Mucosa of gallbladder (tissue), 1 donor: ENCODE measurements at places on chromosomes 16 and 17. TPM values are rescaled to one million over a fixed set of nuclear protein-coding genes. Genes with fewer than 3 reads are reported as not detected.

DNA sequence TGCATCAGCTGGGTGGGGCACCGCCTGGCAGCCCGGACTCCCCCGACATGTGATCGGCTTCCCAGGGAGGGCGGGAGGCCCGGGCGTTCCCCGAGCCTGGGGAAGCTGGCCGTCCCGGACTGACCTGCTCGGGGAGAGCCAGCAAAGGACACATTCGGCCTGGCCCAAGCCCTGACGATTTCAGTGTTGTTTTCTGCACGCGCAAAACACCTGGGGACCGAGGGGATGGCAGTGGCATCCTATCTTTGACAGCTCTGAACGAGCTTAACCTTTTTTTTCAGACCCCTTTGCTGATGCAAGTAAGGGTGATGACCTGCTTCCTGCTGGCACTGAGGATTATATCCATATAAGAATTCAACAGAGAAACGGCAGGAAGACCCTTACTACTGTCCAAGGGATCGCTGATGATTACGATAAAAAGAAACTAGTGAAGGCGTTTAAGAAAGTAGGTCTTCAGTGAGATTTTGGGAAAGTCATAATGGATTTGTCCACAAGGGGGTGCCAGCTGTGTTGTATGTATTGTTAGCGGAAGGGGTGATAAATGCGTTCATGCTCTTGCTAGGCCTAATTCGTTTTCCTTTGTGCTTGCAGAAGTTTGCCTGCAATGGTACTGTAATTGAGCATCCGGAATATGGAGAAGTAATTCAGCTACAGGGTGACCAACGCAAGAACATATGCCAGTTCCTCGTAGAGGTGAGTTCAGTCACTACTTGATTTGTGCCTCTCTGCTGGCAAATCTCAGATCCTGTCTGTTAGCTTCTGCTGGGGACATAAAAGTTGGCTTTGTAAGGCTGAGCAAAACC, 1.0 kb downstream of the EIF1 start:
- DNase-seq = no peak

- no peak for DNase-seq
Observed at GRCh38 chr16:89013111-89013510, 36.1 kb upstream of the CBFA2T3 start.

DNA sequence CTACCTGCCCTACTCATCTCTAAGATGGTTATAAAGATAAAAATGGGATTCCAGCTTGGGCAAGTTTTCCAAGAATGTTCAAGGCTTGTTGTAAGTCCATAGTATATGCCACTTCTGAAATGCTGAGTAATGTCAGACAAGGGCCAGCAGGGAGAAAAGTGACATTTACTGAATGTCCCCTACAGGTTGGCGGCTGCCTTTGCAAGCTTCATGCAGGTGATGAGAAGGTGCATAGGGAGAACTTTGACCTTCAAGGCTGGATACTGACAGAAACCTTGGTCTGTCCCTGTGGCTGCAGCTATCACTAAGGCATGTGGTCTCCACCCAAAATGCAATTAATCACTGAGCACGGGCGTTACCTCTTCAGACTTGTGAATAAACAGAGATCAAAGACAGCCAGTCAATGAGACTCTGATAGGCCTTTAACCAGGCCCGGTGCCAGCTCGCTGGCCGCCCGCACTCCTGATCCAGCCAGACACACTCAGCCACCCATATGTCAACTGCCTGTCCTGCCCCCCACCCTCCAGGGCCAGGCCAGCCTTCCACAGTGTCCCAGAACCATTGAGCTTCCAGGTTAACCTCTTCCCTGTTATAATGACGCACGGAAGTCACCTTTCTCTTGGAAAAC, 26.8 kb upstream of the AXIN2 start:
- peak; percentile 51 for DNase-seq

- DNase-seq = no peak
Observed at GRCh38 chr16:12900599-12901203, 697 bp upstream of the SHISA9 start.

DNA sequence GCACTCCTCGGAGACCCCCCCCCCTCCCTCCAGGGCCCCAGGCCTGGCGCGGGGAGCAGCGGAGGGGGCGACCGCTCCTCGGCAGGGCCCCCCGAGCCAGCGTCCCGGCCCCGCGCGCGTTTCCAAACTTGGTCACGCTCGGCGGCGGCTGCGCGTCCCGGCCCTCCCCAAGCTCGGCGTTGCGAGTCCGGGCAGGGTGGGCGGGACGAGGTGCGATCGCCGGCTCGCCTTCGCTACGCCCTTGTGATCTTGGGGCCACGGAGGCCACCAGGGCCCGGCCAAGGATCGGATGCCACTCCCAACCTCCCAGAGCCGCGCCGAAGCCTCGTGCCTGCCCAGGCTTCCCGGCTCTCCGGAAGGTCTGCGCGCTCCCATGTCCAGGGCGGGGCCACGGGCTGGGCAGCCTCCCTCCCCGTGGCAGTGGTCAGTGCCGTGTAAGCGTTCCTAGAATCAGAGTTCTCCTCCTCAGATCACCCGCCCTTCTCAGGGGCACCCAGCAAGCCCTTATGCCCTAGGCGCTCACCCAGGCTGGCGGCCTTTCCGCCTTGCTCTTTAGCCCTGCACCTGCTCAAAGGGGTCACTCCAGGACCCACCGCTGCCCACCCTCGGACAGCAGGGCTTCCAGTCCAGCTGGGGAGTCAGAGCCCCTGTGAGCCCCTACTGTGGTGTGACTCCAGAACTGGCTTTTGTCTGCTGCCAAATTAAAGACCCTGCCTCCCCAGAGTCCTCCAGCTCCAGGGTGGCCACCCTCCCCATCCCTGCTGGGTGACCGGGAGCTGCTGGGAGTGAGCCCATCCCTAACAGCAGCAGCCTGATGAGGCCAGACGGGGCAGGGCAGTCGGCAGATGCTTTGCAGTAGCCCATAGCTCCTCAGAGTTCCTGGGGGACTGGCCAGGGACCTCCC, 12.2 kb upstream of the MRPS23 start:
- DNase-seq = peak; percentile 58

- DNase-seq = no peak
Observed at GRCh38 chr16:28162326-28162877, 49.4 kb downstream of the XPO6 start.

DNA sequence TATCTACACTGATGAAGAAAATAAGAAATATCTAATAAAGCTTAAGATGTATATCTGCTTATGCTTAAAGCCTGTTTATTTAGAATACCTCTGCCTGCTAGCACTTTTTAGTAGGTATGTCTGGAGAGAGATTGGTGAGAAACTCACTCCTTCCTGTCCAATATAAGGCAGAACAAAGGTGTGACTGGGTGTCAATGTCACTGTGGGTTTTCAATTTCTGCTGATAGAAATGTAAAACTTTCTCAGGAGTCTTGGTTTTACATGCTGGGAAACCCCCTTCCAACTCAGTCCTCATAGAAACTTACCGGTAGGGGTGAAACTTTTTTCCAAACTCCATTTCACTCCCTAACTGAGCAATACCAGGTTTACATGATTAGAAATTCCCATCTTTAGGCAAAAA, 17.8 kb upstream of the MPHOSPH6 start:
- DNase-seq = no peak

GRCh38 chr16:17887963-17888362, 417.2 kb upstream of the XYLT1 start:
- DNase-seq = no peak

GRCh38 chr16:86714166-86714565, 135.8 kb downstream of the FOXL1 start:
- no peak for DNase-seq

GRCh38 chr17:8147141-8147804, 4.9 kb downstream of the PER1 start:
- no peak for DNase-seq

GRCh38 chr17:49676276-49676868, 1.5 kb downstream of the SPOP start:
- DNase-seq = no peak

The ARHGAP44 gene
- total RNA-seq = 40.9 TPM

The CD79B gene
- total RNA-seq = 3.4 TPM

The B9D1 gene
- total RNA-seq = 25.3 TPM
